PC-9 (cell line): ENCODE measurements at places on chromosomes 4 and X. TPM values are rescaled to one million over a fixed set of nuclear protein-coding genes. Genes with fewer than 3 reads are reported as not detected.

Gene SHISA3
- total RNA-seq, result not detected in 2 replicates

Gene SFRP2
- not detected in 2 replicates for total RNA-seq

Gene SPANXB1
- total RNA-seq, result 24.3 and 31.4 TPM in 2 replicates

Gene ZAR1
- not detected in 2 replicates for total RNA-seq

Gene TET2
- 5.2 and 6.6 TPM in 2 replicates for total RNA-seq

- no peaks in the 10 kb centered on the region for H3K27me3 ChIP-seq
- H3K4me3 ChIP-seq, result no peak overlapping the region
Measured at GRCh38 chr4:79241846-79242245, 84.0 kb downstream of the NAA11 start.

GRCh38 chr4:155402941-155403340, 26.2 kb upstream of the MAP9 start:
- no peaks in the 10 kb centered on the region for H3K27me3 ChIP-seq
- no peak overlapping the region for H3K27ac ChIP-seq
- no peak for DNase-seq

DNA sequence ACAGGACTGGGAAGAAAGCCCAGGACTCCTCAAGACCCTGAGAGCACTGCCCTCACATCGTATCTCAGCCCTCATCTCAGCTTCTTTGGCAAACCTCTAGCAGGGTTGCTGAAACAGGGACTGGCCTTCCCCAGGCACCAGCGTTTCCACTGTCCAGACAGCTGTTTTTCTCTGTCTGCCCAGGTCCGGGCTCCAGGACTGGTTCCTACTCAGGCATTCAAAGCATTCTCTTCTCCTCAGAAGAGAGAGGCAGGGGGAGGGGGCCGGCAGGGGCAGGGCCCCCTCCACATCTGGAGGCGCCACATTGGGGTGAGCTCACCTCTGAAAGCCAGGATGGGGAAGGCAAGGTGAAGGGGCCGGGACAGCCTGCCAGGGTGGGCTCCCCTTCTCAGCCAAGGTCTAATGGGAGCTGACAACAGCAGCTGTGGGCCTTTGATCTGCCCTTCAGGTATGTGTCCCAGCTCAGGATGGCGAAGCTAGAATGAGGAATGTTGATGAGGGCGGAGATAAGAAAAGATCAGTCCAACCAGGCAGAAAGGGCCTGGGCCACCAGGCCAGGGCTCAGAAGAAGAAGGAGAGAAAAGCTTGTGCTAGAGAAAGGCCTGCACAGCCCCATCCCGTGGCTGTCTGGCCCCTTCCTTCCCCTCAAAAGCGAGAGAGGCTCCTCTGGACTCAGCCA, 60.4 kb downstream of the PJA1 start:
- H3K27ac ChIP-seq, result no peak overlapping the region
- H3K27me3 ChIP-seq, result no peaks in the 10 kb centered on the region
- no peaks in the 10 kb centered on the region for H3K36me3 ChIP-seq
